Lung (tissue), 17 donors: ENCODE measurements at places on chromosomes 2 and 18. TPM values are rescaled to one million over a fixed set of nuclear protein-coding genes. Genes with fewer than 3 reads are reported as not detected.

The FAM98A gene
- 31.9 TPM for total RNA-seq

The MORN2 gene
- total RNA-seq: 30.9 TPM

The ESPNL gene
- total RNA-seq: 2.1 TPM

The IL36RN gene
- total RNA-seq: 0.09 TPM

The MYOM1 gene
- total RNA-seq: 1.7 TPM

The LRRC30 gene
- total RNA-seq: not detected

The KCTD1 gene
- total RNA-seq: 11.8 TPM
